ENCODE measurements at places on chromosomes 5 and 9.
A peak's percentile ranks its signal among the peaks of the same experiment; 100 is the strongest.

DNA sequence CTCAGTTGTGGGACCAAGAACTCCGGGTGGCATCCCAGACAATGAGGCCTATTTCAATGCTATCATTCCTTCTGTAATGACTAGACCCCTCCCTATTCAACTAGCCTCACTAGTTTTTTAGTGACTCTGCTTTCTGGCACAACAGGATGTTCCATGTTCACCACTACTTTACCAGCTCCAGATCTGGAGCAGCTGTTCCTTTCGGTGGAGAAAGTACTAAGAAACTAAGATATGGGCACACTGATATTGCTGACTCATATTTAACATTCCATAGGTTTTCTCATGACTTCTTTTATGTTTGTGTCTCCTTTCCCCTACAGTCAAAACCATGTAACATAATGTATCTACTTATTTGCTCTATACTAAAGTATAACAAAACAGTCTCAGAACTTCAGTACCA, 24.1 kb downstream of the IL33 start:
- DNase-seq = no peak

DNA sequence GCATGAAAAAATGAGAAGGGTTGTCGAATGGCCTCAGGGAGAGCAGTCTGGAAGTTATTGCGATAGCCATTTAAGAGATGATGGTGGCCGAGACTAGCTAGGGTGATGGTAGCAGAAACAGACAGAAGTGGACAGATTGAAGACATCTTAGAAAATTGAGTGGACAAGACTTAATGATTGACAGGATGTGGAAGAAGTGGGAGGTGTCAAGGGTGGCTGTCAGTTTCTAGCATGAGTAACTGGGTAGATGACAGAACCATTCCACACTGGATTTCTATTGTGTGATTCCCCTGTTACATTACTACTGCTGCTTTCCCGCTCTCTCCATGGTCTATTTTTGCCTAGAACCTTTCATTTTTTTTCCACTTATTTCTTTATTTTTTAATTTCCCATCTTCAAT, 12.6 kb downstream of the CHMP5 start:
- no peak for DNase-seq

DNA sequence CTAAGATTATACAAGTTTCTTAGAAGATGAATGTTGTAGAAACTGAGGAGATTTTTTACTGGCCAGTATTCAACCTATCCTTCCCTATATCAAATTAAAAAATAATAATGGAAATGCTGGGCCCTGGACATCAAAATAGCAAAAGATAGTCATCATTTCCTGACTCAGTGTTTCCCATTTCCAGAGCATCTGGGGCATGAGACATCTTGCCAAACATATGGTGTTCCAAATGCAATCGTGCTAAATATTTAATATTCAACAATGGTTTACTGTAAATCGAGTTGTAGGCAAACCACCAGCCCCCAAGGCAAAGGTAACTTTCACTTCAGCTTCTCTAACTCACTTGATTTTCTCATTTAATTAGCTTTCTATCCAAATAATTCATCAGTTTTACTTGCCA, 152.9 kb downstream of the FRMD3 start:
- DNase-seq = no peak

- DNase-seq = no peak
These were observed 35.6 kb downstream of the CD180 start for GRCh38 chr5:67160985-67161384.

GRCh38 chr9:133356391-133357091, at the start of the genes SURF1 and SURF2:
SURF1 (minus strand) TSS chr9:133356487; CDS start chr9:133356453, 34 bp downstream.
SURF2 (plus strand) TSS chr9:133356550; CDS start chr9:133356593, 43 bp downstream.
- DNase-seq = peak; percentile 76

GRCh38 chr5:14440582-14441431, 140.8 kb upstream of the OTULINL start:
- no peak for DNase-seq

DNA sequence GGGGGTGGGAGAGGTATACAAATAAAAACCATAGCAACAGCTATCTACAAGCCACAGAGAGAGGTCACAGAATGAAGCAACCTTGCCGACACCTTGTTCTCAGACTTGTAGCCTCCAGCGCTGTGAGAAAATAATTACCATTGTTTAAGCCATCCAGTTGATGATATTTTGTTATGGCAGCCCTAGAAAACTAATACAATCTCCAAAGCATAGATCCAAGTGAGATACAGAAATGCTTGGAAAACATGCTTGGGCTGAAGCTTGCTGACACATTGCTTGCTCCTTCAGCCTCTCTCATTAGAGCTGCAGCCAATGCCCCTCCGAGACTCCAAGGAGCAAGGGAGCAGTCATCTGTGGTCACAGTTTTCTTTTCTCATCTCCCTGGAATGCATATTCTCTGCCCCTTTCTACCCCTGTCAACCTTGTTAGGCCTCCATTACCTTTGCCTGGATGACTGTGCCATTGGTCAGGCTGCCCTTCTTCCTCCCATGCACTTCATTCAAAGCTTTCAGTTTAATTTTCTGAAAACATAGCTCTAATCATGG, 401.4 kb upstream of the KLF4 start:
- DNase-seq = no peak
